ENCODE measurements at places on chromosomes 11 and 22.

DNA sequence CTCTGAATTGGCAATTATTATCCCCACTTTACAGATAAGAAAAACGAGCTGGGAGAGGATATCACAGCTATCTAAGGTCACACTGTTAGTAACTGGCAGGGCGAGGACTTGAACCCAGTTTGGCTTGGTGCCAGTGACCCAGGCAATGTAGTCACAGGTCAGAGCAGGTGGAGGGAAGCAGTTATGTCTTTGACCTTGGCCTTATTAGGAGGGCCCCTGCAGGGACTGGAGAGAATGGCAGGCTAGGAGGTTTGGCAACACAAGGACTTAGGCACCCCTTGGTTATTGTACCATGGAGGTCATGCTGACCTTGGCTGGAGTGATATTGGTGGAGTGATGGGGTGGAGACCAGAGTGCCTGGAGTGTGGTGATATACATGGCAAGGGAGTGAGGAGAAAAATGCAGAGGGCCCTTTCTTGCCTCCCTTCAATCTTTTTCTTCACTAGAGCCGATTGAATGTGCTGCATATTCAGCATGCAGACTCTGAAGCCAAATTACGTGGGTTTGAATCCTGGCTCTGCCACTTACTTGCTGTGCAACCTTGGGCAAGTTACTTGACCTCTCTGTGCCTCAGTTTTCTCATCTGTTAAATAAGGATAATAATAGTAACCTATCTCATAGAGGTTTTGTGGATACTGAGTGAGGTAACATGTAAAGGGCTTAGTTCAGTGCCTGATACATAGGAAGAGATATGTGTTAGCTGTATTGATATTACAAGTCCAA, 92.7 kb upstream of the TBCEL start:
- DNase-seq, result no peak

DNA sequence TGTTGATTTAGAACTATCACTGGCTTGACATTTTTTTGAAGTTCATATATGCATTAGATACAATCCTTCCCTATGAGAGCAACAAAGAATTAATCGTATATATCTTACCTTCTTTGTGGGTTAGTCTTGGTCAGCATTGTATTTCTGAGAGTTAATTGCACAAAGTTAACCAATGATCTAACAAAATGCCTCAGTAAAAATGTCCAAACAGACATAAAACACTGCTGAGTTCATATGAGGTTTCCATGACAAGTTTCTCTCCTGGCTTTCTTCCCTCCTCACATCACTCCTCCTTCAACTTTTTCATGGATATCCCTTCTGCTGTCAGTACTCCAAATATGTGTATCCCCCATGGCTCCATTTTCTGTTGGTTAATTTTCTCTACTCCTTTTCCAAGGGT, 9.0 kb downstream of the MAP6 start:
- no peak for DNase-seq

DNA sequence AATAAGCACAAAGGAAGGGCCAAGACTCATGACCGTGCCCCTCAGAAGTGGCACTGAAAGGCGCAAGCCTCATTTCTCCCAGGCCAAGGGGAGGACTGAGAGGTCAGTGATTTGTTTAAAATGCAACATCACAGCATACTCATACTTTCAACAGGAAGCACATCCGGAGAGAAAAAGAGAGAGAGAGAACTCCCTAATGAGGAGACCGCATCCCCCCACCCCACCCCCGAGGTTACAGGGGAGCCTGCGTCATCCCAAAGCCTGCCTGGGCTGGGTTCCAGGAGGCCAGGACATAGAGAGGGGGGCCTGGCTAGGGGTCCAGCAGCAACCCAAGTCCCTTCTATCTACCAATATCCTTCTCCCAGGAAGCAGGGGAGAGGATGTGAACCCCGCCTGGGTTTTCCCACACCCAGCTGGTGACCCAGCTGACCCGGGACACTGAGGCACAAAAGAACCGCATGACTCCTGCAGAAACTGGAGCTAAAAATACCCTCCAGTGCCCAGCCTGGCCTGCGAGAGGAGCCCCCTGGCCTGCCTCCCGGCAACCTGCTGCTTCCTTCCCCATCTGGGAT, 3.8 kb downstream of the CSNK1E start:
- DNase-seq, result no peak

DNA sequence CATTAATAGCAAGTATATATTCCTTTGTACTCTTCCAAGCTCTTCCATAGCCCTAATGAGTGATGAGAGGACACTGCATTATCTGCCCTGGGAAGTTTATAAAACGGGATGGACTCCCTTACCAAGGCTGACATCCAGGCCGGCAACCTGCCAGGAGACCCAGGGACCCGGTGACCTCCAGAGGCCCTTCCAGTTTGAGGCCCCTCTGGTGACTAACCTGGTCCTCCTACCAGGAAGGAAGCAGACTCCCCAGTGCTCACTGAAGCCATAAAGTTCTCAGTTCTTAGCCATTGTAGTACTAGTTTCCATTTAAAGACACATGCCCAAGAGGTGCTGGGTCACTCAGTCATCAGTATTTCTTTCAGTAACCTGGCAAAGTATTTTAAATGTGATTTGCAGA, 345.4 kb downstream of the TENM4 start:
- no peak for DNase-seq

All from activated CD4-positive, alpha-beta T cell treated with anti-CD3 and anti-CD28 coated beads, Interleukin-2, amount 50 U/mL, for 1 hour (primary cell).